Ascending aorta (tissue), 2 donors: ENCODE measurements at places on chromosomes 11 and 22.

DNA sequence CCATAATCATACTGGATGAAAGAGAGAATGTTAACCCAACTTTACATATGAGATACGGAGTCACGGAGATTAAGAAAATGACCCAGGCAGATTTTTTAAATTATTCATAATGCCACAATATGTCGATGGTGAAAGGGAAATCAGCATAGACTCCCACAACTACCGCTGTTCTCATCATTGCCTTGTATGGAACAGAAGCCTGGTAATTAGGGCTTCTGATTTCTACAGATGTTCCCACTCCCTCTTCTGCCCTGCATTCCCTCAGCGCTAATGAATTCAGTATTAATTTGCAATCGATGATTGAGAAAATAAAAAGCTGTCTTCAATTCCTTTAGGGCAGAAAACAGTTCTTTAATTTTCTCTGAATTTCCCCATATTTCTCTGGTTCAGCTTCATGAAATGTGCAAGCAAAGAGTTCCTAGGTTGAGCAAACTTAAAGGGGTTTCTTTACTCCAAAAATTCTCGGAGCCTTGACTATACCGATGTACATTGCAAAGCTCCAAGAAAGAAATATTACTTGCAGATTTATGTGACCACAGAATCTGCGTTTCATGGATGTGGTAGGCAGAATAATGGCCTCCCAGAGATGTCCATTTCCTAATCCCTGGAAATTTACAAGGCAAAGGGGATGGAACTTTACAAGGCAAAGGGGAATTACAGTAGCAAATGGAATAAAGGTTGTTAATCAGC lies 134.9 kb upstream of the ZC3H12C start:
- no peak for DNase-seq

DNA sequence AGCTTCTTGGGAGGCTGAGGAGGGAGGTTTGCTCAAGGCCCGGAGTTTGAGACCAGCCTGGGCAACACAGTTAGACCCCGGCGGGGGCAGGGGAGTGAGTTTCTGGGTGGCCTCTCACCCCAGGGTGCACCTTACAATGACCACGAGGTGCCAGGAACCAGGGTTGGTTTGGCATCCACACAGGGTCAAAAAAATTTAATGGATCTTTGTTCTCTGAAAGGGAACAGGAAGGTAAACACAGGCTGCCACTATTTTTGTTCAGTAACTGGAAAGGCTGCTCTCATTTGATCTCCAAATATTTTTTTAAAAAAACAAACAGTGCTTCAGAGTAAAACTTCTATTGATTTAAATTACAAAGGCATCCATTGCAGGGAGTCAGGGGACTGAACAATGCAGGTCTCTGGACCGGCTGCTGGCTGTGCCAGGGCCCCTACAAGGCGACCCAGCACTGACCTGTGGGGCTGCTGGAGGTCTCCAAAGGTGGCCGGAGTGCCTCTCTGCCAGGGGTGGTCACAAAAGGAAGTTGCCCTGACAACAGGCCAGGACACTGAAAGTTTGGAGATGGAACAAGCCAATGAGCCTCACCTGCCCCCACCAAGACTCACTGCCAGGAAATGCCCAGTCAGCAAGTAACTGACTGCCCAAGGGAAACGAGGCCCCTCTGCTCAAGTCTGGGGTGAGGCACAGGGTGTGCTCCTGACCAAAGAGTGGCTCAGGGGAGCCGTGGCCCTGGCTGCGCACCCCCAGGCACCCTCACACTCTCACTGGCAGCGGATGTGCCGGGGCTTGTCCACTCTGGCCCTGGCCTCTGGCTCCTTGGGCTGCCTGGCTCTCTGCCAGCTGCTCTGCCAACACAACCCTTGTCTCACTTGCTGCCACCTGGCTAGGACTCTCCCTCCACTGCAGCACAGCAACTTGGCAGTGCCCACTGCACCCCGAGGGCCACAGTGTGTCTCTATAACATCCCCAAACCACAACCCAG lies 51.8 kb downstream of the ARFGAP3 start:
- peak; percentile 77 for DNase-seq

DNA sequence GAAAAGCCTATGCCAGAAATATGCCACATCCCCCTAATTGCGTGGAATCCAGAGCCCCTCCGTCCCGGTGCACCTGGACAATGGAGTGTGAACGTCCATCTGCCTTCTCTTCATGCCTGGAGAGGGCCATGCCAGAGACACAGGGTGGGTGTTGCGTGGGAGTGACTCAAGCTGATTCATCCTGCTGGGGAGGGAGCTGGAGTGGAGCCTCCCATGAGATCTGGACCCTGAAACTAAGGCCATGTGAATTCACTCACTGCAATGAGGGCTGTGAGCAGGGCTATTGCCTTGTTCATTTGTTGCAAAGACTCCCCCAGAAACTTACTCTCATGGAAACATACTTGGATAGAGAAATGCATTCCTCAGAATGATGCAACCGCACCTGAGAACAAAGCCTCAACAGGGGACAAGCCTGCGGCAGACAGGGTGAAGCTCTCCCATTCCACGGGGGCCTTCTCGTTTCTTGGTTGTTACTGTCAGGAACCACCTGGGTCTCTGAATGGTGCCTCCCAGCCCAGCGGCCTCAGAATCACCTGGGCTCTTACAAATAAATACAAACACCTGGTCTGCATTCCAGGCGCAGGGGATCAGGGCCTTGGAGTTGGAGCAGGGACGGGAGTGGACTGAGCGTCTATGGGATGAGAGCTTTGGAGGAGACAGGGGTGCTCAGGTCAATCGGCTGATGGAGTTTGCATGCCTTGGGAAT lies 1031.2 kb downstream of the BRD1 start:
- DNase-seq = no peak

- peak; percentile 49 for DNase-seq
Observed at GRCh38 chr11:120132645-120133185, 5.2 kb downstream of the TRIM29 start.

GRCh38 chr11:105492010-105492409 lies 117.9 kb upstream of the GRIA4 start:
- no peak for DNase-seq

DNA sequence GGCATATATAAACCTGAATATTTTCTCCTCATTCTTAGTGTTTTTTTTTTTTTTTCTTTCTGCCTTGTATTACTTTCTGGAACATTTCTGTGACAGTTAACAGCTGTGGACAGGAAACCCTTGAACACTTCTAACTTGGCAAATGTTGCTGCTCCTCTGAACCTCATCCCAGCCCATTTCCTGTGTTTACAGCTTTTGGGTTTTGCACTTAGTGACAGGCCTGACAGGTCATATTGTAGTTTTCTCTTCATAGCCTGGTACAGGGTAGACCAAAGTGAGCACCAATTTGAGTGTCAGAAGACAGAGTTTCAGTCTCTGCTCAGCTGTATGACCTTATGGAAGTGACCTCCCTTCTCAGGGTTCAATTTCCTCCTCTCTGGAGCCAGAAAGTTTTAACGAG lies 91.6 kb downstream of the STIM1 start:
- peak; percentile 67 for DNase-seq

GRCh38 chr11:47915374-47915773 lies 65.0 kb upstream of the PTPRJ start:
- no peak for DNase-seq

DNA sequence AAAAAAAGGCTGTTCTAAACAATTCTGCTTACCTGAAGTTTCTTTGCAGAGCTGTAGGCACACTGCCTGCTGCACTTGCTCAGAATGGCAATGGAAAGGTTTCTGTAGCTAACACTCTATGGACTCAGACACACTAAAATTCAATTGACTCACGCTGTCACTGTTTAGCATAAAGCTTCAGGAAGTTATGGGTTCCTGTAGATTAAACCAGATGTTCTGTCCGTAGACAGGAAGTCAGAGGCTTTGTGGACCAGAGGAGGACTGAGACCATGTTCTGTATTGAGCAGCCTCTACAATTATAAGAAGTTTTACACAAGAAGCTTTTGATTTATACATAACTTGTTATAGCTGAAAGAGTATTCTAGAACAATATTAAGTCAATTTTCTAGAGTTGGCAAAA lies 70.4 kb downstream of the GLYATL1 start:
- DNase-seq = no peak
